ENCODE measurements at places on chromosomes 3 and 15.

DNA sequence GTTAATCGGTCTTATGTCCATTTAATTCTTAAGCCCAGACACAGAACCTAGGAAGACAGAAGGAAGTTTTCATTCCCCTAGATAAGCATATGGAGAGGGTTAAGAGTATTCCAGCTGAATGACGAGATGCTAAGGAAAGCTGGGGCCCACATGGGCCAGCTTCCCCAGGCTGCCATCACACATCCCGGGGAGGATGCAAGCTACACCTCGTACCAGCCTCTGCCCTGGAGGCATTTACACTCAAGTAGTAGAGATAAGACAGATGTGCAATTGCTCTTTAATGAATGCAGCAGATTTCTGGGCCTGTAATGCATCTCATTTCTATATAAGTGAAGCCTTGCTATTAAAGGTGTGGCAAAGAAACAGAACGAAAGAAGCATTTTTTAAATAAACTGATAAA, 144.5 kb downstream of the MEX3B start:
- DNase-seq: no peak

- no peak for DNase-seq
Measured at GRCh38 chr3:20657560-20657959, 471.6 kb upstream of the SGO1 start.

DNA sequence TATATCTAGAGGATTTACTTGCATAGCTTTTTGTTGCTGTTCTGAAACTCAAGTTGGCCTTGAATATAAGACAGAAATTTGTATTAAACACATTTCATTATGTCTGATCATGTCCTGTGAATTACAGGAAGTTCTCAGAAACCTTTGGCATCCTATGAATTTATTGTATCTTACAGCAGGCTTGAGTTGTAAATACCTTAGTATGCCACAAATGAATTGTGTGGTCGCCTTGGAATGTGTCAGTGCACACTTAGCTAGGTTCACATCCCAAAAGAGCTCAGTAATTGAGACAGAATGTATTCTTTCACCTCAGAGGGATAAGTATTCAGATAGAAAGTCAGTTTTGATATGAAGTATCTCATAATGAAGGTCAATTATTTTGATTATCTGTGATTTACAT, 83.4 kb downstream of the NEK11 start:
- no peak for DNase-seq

DNA sequence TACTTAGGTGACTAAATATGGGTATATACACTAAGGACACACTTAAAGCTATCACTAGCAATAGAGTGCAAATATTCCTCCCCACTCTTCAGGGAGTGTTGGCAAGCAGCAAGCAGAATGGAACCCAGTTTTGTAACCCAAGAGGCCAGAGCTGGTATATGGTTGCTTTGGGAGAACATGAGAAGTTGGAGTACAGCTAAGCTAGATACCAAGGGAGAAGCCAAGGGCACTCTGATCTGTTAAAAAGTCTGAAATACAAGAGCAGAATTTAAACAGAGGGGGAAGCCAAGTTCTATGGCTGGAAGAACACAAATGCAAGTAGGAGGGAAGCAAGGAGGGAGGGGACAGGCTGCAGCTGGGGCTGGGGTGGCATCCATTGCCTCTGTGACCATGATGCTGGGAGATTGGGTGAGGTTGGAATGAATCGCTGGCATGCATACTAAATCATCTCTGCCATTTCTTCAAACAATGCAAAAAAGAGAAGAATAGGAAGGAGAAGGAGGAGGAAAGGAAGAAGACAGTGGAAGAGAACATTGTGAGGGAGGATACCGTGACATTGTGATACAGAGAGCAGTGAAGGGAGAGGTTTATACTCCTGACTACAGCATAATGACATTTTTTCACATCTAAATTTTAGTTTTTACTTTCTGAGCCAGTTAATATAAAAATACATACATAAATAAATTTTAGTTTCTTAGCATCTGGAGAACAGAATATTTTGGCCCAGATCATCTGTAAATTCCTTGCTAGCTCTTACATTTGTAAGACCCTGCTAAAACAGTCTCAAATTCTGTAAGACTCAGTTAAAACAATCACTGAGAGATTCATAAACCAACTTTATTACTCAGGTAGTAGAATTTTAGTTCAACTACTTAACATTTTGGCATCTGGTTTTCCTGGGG, 9.0 kb upstream of the ANXA2 start:
- no peak for DNase-seq

DNA sequence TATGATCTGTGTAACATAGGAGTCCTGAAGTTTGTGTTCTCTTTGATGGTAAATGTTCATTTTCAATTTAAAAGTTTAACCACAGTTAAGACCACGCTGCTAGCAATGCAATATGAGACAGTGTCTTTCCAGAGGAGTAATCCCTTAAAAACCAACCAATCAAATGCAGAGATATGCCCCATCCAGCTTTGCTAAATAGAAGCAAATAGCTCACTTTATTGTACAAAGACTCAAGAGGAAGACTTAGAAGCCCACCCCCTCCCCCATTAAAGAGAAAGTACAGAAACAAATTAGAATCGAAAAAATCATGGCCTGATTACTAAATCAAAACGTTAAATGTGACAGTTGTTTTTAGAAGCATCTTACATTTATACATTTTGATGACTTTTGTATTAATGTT, 2.1 kb upstream of the ANP32A start:
- peak; percentile 47 for DNase-seq

GRCh38 chr3:71785532-71786216, 726 bp upstream of the PROK2 start:
- no peak for DNase-seq

DNA sequence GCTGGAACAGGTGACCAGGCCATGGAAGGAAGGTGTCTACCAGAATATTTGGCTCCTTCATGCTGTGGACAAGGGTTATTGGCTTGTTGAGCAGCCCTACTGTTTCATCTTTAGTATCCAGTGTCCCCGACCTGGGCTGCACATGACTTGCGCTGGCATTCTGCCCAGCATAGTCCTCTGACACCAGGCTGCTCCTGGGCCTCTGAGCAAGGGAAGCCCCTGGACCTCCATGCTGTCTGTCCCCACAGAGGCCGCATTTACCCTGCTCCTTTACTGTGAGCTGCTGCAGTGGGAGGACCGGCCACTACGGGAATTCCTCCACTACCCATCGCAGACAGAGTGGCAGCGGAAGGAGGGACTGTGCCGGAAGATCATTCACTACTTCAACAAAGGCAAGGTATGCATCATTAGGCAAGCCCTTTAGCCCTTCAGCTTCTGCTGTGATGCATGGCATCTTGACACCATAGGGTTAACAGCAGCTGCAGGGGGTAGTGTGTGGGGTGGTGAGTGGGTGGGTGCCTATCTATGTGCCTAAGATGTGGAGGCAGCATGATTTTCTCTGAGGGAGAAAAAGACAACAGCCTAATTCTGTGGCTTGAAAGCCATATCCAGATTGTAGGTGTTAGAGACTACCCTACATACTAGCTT, 44.0 kb upstream of the MANF start:
- DNase-seq: no peak

GRCh38 chr15:33328106-33328505, 17.3 kb downstream of the RYR3 start:
- peak; percentile 55 for DNase-seq

GRCh38 chr15:43514241-43515057, 3.0 kb upstream of the MAP1A start:
- peak; percentile 91 for DNase-seq

DNA sequence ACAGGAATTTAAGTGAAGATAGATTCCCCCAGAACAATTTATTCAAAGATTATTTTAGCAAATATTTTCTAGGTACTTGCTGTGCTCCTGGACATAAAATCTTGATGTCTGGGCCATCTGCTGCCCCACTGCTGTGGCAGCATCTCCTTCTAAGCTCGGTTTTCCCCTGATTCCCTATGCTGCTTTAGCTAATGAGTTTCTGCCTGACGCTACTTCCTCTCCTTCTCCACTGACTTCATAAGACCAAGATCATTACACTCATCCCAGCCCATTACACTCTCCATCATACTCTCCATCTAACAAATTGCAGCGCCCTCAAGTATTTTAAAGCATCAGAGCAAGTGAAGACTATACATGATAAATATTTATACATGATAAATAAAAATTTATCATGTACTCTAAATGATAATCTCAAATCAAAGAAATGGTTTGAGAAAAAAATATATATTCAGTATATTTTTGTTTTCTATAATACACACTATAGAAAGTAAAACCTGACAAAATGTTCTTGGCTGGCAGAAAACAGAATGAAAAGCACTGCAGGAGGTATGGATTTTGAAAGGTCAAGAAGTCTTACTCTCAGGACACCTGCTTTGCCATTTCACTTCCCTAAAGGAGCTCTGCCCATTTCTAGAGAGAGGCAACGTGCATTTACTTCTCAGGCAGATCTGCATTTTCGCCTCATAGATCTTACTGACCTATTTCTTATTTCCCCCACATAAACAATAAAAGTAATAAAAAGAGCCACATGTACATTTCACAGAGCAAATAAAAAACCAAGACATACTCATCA, 232.0 kb downstream of the KCNMB2 start:
- DNase-seq: no peak

GRCh38 chr3:26307787-26308186, 314.8 kb upstream of the LRRC3B start:
- DNase-seq: no peak

DNA sequence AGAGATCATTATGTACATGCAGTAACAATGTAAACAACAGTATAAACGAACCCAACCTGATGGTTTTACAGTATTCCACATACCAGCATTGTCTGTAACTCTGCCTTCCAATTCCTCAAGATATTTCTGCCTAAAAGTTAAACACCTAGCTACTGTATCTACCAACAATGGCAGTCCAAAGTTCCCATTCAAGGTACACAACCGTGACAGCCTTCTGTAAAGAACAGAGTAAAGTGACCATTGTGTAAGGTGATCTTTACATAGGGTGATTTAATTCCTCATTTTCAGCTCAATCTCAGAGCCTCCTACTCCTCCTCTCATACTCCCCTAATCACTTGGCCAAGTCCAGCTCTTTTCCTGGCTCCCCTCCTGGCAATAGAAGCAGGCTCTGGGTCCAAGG, 10.4 kb downstream of the SECISBP2L start:
- no peak for DNase-seq

GRCh38 chr3:138032567-138032966, 22.6 kb downstream of the CLDN18 start:
- no peak for DNase-seq

Data from OCI-M1 (cell line).